ENCODE measurements at places on chromosomes 2 and 18.

DNA sequence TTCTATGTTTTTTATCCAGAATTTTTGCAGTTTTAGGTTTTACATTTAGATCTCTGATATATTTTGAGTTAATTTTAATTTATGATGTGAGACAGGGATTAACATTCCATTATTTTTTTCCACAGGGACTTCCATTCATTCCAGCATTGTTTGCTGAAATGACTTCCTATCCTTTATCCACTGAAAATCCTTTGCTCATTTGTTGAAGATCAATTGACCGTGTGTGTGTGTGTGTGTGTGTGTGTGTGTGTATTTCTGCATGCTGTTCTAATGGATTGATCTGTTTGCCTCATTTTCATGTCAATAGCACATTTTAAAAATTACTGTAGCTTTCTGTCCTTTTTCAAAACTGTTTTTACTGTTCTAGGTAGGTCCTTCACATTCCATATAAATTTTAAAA, 480.3 kb downstream of the DSC3 start:
- H3K4me3 ChIP-seq, result no peak overlapping the region
- no peaks in the 10 kb centered on the region for H3K36me3 ChIP-seq
- H3K4me1 ChIP-seq, result no peaks in the 10 kb centered on the region

- no peak for DNase-seq
- no peak overlapping the region for H3K4me3 ChIP-seq
- H3K27me3 ChIP-seq, result no peaks in the 10 kb centered on the region
- H3K36me3 ChIP-seq, result no peaks in the 10 kb centered on the region
- H3K27ac ChIP-seq, result no peak overlapping the region
These were observed 48.9 kb upstream of the HPCAL1 start for GRCh38 chr2:10253596-10254372.

GRCh38 chr2:10085668-10086059, 5.5 kb upstream of the CYS1 start:
- H3K4me1 ChIP-seq, result peaks cover 33% of the 10 kb centered on the region
- DNase-seq, result no peak
- H3K27ac ChIP-seq, result no peak overlapping the region
- no peaks in the 10 kb centered on the region for H3K36me3 ChIP-seq
- H3K27me3 ChIP-seq, result no peaks in the 10 kb centered on the region

DNA sequence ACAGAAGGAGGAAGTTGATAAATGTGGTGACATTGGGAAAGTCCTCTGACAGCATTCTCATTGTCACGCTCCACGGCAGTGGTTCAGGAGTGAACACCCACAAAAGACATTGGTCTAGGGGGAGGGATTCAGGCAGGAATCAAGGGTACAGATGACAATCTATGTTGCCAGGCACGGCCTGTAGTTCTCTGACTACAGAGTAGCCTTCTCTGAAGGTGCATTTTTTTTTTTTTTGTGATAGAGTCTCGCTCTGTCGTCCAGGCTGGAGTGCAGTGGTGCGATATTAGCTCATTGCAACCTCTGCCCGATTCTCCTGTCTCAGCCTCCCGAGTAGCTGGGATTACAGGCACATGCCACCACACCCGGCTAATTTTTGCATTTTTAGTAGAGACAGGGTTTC, 7.4 kb upstream of the MOB1A start:
- no peak overlapping the region for H3K27ac ChIP-seq
- no peak overlapping the region for H3K4me3 ChIP-seq
- DNase-seq, result no peak
- H3K27me3 ChIP-seq, result no peaks in the 10 kb centered on the region

DNA sequence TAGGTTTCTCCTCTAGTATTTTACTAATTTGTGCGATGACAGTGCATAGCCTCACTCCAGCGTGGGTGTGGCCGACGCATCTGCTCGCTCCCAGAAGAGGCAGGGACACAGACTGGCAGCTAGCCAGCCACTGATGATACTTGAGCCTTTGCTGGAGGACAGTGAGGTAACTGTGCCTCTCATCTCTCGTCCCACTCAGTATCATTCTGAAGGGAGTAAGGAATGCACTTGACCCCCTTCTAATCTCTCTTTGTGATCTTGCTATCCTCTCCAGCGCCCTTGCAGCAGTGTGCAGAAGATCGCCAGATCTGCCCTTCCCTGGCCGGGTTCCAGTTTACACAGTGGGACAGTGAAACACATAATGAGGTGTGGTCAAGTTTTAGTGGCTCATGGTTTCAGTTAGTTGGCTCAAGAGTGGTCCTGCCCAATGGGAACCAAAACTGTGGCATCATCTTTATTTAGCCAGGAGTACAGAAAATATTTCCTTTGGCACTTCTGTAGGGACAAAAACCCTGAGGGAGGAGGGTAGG, 17.5 kb downstream of the NCAPH start:
- no peaks in the 10 kb centered on the region for H3K27me3 ChIP-seq
- H3K27ac ChIP-seq, result no peak overlapping the region
- H3K4me1 ChIP-seq, result no peaks in the 10 kb centered on the region
- H3K36me3 ChIP-seq, result no peaks in the 10 kb centered on the region
- DNase-seq, result peak; percentile 47

DNA sequence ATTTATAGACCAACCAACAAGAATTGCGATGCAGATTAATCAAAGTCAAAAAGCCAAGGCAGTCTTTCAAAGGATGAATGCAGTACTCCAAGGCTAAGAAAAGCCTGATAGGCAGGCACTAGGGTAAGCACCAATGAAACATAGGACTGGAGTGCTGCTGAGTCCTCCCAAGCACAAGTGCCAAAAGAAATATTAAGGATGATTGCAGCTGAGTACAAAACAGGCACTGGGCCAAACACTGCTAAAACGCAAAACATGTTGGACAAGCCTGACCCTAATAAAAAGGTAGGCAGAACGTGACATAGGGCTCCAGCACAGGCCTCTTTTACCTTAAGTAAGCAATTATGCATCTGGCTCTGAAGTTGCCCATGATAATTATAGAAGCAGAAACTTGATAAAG, 160.1 kb upstream of the LRP1B start:
- no peaks in the 10 kb centered on the region for H3K4me1 ChIP-seq
- H3K27me3 ChIP-seq, result no peaks in the 10 kb centered on the region
- H3K36me3 ChIP-seq, result no peaks in the 10 kb centered on the region
- no peak for DNase-seq

GRCh38 chr2:120740375-120740764, 4.7 kb downstream of the GLI2 start:
- H3K27me3 ChIP-seq, result no peaks in the 10 kb centered on the region
- H3K36me3 ChIP-seq, result no peaks in the 10 kb centered on the region
- H3K4me1 ChIP-seq, result peaks cover 37% of the 10 kb centered on the region
- no peak overlapping the region for H3K4me3 ChIP-seq
- DNase-seq, result no peak

GRCh38 chr2:157067562-157067961, 189.9 kb upstream of the GALNT5 start:
- no peaks in the 10 kb centered on the region for H3K27me3 ChIP-seq
- H3K4me1 ChIP-seq, result no peaks in the 10 kb centered on the region
- no peaks in the 10 kb centered on the region for H3K36me3 ChIP-seq

DNA sequence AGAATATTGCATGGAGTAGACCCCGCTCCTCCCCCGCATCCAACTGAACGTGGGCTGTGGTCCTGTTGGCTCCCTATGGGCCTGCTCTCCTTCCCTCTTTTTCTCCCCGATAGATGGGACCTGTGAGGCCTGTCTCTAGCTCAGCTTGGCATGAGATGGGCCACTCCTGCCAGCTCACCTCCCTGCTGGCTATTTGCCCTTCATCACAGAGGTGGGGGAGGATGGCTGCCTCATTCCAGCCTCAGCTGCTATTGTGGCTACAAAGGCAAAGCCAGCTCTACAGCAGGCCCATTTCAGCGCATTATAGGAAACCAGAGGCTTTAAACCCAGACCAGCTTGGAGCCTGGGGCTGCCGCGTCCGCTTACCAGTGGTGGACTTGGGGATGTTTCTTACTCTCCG, 313.9 kb downstream of the GBX2 start:
- H3K27me3 ChIP-seq, result no peaks in the 10 kb centered on the region
- no peaks in the 10 kb centered on the region for H3K36me3 ChIP-seq
- DNase-seq, result peak; percentile 12
- no peak overlapping the region for H3K27ac ChIP-seq
- no peaks in the 10 kb centered on the region for H3K4me1 ChIP-seq

GRCh38 chr2:105732955-105733607, 11.6 kb upstream of the NCK2 start:
- no peak for DNase-seq
- no peak overlapping the region for H3K27ac ChIP-seq
- no peak overlapping the region for H3K4me3 ChIP-seq

- no peaks in the 10 kb centered on the region for H3K36me3 ChIP-seq
- DNase-seq, result no peak
- H3K4me1 ChIP-seq, result peaks cover 11% of the 10 kb centered on the region
These were observed 69.4 kb upstream of the SMAD7 start for GRCh38 chr18:49020129-49020528.

DNA sequence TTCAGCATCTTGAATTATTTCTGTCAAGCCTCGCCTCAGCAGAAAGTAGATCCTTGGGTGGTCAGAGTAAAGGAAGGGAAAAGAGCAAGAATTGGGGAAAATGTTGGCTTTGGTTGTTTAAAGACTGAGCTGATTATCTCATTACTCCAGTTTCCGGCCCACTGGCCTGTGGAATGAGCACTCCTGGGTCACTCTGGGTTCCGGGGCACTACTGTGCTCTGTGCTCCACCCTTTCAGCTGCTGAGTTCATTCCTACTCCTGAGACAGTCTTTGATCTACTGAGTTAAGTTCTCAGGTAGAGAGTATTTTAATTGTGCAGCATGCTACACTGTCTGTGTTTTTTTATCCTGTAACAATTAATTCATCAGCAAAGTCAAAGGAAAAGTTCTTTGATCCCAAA, 427.7 kb downstream of the CDH2 start:
- DNase-seq, result peak; percentile 12
- H3K4me1 ChIP-seq, result no peaks in the 10 kb centered on the region
- no peaks in the 10 kb centered on the region for H3K36me3 ChIP-seq
- H3K27ac ChIP-seq, result no peak overlapping the region
- no peak overlapping the region for H3K4me3 ChIP-seq

DNA sequence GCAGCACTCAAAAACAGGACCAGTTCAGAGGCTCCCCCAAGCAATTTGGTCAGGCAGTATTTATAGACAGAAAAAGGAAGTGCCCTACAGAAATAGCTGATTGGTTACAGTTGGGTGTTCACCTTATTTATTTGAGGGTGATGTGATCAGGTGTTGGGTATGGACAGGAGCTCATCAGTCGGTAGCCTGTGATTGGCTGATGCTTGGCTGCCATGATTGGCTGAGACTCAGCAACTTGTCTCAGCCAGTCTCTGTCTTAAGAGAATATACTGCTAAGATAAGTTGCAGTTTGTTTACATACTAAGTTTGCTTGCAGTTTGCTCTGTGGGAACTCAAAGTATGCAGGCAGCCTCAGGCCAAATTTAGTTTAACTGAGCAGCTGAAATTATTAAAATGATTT, 9.4 kb downstream of the ABCG8 start:
- H3K4me3 ChIP-seq, result no peak overlapping the region
- DNase-seq, result no peak
- no peaks in the 10 kb centered on the region for H3K4me1 ChIP-seq
- no peaks in the 10 kb centered on the region for H3K27me3 ChIP-seq
- no peak overlapping the region for H3K27ac ChIP-seq
- no peaks in the 10 kb centered on the region for H3K36me3 ChIP-seq

GRCh38 chr18:34801774-34802173, 91.7 kb downstream of the DTNA start:
- H3K27me3 ChIP-seq, result no peaks in the 10 kb centered on the region
- peaks cover 7% of the 10 kb centered on the region for H3K4me1 ChIP-seq
- no peaks in the 10 kb centered on the region for H3K36me3 ChIP-seq
- no peak for DNase-seq
- no peak overlapping the region for H3K4me3 ChIP-seq

DNA sequence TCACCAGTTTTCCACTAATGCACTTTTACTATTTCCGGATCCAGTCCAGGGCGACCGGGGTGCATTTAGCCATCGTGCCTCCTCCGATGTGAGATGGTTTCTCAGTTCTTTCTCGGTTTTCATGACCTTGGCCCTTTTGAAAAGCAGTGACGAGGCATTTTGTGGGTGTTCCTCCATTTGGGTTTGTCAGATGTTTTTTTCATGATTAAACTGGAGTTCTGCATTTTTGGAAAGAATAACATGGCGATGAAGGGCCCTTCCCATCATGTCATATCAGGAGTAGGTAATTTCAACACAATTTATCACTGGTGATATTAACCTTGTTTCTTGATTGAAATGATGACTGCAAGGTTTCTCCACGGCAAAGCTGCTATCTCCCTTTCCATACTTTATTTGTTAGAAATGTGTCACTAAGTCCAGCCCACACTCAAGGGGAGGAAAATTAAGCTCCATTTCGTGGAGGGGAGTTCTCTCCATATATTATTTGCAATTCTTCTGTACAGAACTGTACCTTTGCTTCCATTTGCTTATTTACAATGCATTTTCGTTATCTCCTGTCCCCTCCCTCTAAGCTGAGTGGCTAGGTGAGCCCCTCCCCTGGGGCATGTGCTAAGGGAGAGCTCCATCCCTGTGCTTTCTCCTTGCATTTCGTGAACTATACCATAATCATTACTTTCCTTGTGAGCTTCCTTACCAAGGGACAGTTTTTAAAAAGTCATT, 8.9 kb upstream of the KLF11 start:
- H3K36me3 ChIP-seq, result no peaks in the 10 kb centered on the region
- H3K27me3 ChIP-seq, result no peaks in the 10 kb centered on the region
- peaks cover 36% of the 10 kb centered on the region for H3K4me1 ChIP-seq
- DNase-seq, result no peak

DNA sequence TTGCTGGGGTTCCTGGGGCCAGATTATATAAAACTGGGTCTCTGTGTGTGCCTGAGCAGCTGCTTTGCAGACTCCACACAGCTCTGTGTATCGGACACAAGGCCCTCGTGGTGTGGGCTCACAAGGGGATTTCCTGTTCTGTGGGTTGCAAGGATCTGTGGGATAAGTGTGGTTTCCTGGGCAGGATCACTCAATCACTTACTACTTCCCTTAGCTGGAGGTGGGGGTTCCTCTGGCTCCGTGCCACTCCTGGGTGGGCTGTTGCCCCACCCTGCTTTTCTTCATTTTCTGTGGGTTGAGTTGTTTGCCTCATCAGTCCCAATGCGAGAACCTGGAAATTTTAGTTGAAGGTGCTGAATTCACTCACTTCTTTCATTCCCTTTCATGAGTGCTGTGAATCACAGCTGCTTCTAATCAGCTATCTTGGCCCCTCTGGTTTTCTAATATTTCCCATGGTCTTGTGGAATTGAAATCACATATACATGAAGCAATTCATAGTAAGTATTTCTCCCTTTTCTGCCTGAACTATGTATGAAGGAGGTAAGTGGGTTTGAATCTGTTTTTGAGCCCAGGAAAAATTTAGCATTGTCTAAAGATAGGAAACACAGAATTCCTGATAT, 196.3 kb downstream of the DCDC2C start:
- H3K36me3 ChIP-seq, result no peaks in the 10 kb centered on the region
- no peaks in the 10 kb centered on the region for H3K4me1 ChIP-seq
- no peaks in the 10 kb centered on the region for H3K27me3 ChIP-seq
- no peak for DNase-seq
- H3K4me3 ChIP-seq, result no peak overlapping the region
- H3K27ac ChIP-seq, result no peak overlapping the region

DNA sequence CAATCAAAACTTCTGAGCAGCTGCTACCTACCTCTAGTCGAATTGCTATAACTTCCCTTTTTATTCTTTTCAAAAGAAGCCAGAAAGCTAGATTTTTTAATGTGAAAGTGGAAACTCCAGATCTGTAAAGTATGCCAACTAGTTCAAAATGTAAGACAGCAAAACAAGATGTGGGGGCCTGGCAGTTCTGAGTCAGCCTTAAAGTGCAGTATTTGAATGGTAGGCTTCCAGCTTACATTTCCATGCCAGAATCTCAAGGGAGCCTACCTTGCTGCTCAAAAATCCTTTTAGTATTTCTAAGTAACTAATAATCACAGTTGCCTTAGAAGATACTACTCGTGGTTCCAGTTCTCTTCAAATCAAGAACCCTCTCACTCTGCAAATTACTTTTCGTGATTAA, 1288.7 kb downstream of the LRP1B start:
- no peaks in the 10 kb centered on the region for H3K4me1 ChIP-seq
- H3K27ac ChIP-seq, result no peak overlapping the region
- no peaks in the 10 kb centered on the region for H3K27me3 ChIP-seq
- H3K4me3 ChIP-seq, result no peak overlapping the region

Measured in thyroid gland (tissue), 4 donors.